ENCODE measurements at places on chromosomes 2 and 18.

- no peak for DNase-seq
These were observed 295.7 kb downstream of the XIRP2 start for GRCh38 chr2:167183931-167184330.

DNA sequence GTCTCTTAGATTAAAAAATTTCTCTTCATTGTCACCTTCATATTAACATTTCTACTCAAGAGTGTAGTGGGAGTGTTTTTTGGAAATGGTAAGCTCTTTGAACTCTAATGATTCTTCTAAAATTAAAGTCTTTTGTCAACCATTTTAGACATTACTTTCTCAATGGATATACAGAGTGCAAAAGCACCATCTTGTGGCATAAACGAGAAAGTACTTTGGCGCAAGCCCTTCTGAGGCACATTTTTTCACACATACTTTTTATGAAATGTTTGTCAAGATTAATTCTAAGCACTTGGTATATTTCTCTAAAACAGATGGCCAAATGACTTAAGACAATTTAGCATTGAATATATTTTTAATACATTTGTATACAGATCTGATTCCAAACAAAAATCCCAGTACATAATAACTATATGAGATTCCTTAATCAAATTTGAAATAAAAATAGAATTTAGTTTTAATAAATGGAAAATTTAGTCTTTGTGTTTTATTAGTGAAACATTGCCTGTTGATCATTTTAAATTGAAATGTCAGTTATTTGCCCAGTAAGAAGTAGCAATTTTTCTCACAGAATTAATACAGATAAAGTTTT lies 63.3 kb upstream of the GALNT5 start:
- no peak for DNase-seq

- no peak for DNase-seq
These were observed 299.3 kb downstream of the OSR1 start for GRCh38 chr2:19059076-19059475.

- DNase-seq: no peak
These were observed 63.8 kb downstream of the RTP5 start for GRCh38 chr2:241933179-241933911.
